Heart right ventricle (tissue), 16 donors: ENCODE measurements at places on chromosomes 12 and 14. TPM values are rescaled to one million over a fixed set of nuclear protein-coding genes. Genes with fewer than 3 reads are reported as not detected.

The CCNB1IP1 gene
- 35.7 TPM for total RNA-seq

The NRDE2 gene
- 12.7 TPM for total RNA-seq

The KIF26A gene
- total RNA-seq, result 6.8 TPM

The LRRC43 gene
- 0.23 TPM for total RNA-seq

The DPPA3 gene
- not detected for total RNA-seq

The KITLG gene
- total RNA-seq, result 12.1 TPM

DNA sequence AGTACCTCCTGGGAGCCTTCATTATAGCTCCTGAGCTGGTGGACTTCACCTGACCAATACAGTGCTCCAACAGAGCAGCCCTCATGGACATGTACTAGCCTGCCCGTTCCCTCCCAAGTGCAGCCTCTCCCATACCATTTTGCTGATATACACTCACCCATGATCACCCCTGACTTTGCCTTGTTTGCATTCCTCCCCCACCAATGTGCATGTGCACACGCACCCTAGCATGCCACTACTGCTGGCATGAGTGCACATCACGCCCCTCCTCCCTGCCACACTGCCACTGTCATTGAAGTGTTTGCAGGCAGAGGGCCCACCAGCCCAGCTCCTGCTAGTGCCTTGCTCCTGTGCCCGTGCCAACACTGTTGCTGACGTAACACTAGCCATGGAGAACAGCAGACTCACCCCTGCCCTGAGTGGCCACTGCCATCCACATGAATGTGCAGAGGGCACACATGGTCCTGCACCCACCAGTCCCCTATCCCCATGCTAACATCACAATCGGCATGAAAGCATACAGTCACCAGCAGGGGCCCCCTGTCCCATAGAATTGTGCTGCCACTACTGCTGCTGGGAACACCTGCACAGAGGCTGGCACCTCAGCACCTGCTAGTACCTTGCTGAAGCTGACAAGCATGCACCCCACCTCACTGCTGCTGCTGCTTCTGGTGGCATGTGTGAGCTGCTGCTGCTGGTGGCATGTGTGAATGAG, 110.3 kb downstream of the SINHCAF start:
- DNase-seq, result peak; percentile 68

DNA sequence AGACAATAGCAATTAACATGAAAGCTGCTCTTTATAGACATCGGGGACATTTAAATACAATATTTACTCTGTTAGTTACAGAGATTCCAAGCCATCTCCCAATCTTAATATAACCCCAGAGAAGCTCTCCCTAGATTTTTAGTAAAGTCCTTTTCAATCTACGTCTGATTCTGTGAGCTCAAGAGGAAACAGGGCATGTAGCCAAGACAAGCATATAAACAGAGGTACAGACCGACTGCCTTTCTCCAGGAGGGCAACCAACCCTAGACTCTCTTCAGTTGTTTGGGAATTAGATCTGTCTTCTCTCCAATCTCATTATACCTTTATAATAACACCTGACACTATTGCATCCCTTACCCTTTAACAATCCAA, 57.4 kb downstream of the TMTC1 start:
- DNase-seq, result peak; percentile 26

DNA sequence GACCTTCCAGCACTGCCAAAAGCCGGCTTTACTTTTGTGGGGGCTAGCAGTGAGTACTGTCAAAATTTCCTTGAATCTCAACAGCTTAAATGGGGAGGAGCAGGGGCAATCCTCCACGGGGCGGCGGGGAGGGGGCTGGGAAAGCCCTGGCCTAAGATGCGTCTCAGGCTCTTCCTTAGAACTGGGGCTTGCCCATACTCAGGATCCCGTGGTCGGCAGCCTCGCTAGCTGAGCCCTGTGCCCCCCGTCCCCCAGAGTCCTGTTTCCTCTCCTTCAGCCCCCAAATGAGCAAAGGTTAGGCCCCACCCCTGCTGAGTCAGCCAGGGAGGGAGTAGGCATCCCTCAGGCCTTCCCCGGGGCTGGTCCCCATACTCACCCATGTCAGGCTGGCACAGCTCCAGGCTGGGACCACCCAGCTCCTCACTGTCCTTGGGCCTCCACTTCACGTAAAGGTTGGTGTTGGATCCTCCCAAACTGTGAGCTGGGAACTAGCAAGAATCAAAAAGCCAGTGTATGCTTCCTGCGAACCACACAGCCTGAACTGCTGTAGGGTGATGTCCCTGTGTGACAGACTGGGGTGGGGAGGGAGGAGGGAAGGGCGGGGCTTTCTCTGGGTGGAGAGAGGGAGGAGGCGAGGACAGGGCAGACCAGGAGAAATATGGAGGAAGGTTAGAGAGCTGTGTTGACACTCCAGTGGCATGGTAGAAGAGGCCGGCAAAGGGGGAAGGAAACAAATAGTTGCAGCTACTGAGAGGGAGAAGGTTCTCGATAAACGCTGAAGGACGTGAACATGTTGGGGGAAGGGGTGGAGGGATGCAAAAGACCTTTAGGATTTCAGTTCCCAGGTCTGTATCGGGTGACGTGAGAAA, 5.9 kb upstream of the BAZ2A start:
- peak; percentile 87 for DNase-seq

DNA sequence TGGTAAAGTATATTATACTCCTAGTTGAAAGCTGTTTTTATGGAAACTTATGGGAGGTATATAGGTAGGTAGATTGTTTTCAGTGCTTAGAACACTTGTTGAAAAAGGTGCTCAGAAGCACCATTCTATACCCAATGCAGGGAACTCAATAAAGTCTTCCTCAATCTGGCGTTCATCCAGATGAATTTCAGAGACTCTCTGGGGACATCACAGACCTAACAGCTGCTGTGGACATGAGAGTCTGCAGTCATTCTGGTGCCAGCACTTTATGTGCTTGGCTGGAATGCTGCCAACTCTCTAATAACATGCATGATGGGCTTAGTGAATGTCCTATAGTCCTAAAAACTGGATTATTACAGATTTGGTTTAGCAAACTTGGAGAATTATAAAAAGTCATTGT, 115.9 kb downstream of the NTN4 start:
- DNase-seq, result peak; percentile 57

- no peak for DNase-seq
These were observed 720.7 kb upstream of the LMO3 start for GRCh38 chr12:17326649-17327048.

GRCh38 chr14:59254146-59254910, 65.9 kb downstream of the DAAM1 start:
- peak; percentile 89 for DNase-seq

DNA sequence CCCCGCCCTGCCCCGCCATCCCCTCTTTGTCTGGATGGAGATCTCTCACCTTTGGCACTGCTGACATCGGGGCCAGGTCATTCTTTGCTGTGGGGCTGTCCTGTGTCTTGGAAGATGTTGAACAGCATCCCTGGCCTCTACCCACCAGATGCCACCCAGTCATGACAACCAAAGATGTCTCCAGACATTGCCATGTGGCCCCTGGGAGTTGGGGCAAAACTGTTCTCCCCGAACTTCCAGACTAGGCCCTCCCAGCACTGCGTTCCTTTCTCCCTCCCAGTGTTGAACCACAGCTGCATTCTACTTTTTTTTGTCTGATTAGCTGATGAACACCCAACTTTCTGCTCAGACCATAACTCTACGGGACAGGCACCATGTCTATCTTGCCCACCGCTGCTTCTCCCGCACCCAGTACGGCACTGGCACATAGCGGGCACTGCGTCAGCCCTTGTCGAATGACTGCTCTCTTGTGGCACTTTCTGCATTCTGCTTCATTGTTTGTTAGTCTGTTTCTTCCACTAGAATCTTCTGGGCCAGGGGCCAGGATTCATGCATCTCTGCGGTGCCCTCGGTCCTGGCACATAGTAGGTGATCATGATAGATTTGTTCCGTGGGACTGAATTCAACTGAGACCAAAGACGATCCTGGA, 13.1 kb upstream of the MYL2 start:
- DNase-seq, result no peak

- no peak for DNase-seq
These were observed 192.4 kb downstream of the DICER1 start for GRCh38 chr14:94964931-94965330.

DNA sequence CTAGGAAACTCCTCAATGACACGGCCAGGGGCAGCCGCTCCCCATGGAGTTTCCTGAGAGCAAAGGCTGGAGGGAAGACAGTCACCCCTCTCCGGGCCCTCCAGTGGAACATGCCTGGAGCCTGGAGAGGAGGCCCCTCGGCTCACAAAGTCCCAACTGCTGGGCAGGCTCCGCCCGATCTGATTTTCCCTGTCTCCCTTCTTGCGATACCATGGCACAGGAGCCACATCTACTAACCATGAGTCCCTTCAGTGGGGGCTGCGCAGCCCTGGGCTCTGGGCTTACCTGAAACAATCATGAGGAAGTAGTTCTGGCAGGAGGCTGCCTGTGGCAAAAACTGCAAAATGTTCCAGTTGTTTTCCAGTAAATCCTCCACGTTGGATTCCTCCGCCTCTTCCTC, 15.3 kb downstream of the P2RX2 start:
- DNase-seq, result no peak
